ENCODE measurements at places on chromosomes 13 and 19.
A peak's percentile ranks its signal among the peaks of the same experiment; 100 is the strongest.

DNA sequence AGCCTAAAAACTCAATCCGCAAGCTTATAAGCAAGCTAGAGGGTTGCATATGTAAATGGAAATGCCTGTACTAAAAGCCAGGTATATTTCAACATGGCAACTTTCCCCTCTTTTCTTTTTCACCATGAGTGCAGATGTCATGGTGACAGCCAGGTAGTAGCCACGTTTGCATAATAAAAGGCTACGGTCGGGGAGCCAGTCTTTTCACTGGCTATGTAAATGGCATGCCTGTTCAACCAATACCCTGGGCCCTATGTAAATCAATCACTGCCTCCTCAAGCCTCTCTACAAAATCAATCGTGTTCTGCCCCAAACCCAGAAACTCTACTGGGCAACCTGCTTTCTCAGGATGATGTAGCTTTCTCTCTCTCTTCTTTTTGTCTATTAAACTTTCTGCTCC lies 87.4 kb downstream of the ZNF100 start:
- DNase-seq = no peak

- DNase-seq = no peak
Measured at GRCh38 chr19:4660181-4660791, 9.9 kb downstream of the MYDGF start.

DNA sequence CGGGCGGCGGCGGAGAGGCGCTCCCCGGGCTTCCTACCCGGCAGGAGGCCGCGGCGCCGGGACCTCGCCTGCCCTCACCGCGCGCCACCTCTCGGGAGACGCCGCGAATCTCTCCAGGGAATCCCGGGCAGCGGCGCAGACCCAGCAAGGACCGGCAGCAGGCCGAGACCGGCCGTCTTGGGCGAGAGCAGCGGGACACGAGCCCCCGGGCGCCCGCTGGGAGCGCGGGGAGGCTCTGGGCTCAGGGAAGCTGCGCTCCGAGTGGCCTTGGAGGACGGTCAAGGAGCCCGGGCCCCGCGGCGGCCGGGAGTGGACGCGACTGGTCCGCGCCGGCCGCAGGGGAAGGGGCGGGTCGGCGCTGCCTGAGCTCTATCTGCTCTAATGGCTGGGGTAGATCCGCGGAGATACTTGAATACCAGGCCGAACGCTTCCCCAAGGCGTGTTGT lies 14.7 kb downstream of the CDX2 start:
- DNase-seq = no peak

DNA sequence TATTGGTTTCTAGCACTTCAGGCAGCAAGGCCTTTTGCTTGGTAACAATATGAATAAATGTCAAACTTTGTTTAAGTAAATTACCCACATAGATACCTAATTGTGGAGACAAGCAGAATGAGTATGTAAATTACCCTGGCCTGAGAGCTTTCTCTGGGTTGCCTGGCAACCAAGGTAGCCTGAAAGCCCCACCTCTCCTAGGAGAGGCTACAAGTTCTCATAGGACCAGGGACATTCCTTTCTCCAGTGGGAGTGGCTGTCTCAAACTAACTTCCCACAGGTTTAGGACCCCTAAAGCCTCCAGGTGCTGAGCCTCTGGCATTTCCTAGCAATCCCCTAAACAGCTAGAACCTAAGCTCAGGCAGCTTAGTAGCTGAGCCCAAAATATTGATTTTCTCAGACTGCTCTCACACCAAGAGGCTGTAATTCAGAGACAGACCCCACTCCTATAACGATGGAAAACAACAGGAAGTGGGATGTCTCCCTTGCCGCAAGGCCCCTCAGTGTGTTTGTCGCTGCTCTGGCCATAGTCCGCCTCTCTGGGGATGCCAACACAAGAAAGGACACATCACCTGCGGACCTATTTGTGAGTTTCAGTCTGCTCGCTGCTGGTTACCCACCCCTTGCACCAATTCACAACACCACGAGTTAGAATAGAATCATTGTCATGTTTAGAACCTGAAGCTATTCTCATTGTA lies 207.3 kb downstream of the DLEU7 start:
- DNase-seq = no peak

DNA sequence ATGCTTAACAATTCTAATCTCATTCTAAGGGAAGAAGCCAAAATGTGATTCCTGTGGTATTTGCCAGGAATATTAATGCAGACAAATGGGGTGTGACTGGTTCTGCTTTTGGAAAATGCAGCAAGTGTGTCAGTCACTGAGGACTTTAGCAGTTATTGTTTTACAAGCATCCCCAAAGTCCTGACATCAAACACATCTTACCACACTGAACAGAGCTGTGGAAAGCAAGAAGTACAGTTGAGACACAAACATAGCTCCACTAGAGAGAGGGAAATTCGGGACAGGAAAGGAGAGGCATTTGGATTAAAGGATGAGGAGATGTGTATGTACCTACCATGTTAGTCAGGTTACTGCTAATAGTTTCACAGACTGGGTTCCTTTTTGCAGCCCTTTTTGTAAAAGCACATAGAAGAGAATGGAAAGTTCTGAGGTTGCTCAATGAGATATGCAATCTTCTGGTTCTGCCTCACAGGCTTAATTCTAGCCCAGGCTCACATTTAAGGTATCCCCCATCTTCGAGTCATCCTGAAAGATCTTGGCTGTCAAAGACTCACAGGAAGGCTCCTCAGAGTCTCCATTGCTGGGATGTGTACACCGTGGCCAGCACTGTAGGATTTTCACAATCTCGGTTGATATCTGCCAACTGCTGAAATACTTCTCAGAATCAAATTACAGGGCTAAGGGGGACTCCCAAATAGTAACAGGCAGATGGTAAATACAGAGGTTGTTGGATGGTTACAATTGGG lies 316.6 kb downstream of the DNAJC15 start:
- no peak for DNase-seq

GRCh38 chr13:62014299-62014698 lies 598.6 kb upstream of the PCDH20 start:
- no peak for DNase-seq

GRCh38 chr13:24624801-24625231 lies 55.4 kb upstream of the ATP12A start:
- DNase-seq = no peak

GRCh38 chr19:35216833-35217648 lies 11.5 kb downstream of the FAM187B start:
- peak; percentile 24 for DNase-seq

GRCh38 chr13:28582225-28582891 lies 76.6 kb upstream of the POMP start:
- DNase-seq = no peak

DNA sequence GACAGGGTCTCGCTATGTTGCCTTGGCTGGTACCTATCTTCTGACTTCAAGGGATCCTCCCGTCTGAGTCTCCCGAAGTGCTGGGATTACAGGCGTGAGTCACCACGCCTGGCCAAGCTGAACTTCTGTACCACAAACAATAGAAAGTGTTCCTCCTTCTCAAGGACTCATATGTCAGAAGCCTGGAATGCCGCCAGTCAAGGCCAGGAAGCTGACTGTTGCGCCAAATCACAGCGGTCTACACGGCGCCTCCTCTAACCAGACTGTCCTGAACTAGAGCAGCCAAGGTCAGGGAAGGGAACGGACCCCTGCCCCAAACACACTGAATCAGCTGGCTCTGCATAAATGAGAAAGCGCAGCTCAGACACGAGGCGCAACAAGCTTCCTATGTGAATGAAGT lies 14.6 kb downstream of the RAB20 start:
- no peak for DNase-seq

DNA sequence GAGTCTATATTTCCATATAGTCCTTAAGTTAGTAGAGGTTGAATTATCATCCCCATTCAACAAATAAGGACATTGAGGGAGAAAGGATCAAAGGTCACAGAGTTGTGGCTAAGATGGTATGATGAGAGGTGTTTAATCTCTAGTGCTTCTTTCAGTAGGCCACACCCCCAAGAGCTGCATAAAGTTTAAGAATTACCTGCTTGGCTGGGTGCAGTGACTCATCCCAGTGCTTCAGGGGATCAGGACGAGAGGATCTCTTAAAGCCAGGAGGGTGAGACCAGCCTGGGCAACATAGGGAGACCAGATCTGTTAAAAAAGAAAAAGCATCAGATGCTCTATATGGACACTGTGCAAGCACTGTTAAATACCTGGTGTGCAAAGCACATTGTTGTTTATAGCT lies 560.0 kb upstream of the KLHL1 start:
- no peak for DNase-seq

DNA sequence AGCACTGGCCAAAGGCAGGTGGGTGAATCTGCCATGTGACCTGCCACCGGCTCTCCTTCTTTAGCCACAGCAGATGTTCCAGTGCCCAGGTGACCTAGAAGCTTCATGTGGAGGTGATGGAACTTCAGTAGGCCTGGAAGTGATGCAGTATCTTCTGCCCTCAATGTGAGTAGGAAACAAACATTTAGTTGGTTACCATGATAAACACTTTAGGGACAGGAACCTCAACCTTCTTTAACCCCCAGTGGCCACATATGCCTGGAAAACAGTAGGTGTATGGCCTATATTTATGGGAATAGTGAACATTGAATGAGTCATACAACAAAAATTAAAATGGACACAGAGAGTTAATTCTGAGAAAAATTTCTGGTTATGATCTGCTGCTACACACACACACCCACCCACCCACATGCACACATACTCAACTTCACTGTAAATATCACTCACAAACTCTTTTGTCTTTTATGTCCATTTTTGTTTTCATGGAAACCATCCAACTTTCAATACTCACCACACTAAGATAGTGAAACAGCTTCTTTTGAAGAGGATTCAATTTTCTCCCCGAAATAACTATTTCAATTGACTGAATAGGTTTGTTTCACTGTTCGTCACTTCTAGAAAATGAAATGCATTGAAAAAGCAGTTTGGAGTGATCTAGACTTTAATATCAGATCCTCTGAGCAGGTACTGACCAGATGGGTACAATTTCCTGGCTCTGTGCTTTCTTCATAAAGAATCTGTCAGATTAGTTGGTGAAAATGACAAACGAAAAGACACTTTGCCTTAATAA lies 97.3 kb downstream of the STARD13 start:
- DNase-seq = no peak

- no peak for DNase-seq
Measured at GRCh38 chr13:112060282-112060830, 6.6 kb upstream of the SOX1 start.

GRCh38 chr13:50197705-50198104 lies 182.5 kb downstream of the KCNRG start:
- no peak for DNase-seq

GRCh38 chr13:33483471-33483870 lies 197.9 kb upstream of the STARD13 start:
- DNase-seq = no peak

DNA sequence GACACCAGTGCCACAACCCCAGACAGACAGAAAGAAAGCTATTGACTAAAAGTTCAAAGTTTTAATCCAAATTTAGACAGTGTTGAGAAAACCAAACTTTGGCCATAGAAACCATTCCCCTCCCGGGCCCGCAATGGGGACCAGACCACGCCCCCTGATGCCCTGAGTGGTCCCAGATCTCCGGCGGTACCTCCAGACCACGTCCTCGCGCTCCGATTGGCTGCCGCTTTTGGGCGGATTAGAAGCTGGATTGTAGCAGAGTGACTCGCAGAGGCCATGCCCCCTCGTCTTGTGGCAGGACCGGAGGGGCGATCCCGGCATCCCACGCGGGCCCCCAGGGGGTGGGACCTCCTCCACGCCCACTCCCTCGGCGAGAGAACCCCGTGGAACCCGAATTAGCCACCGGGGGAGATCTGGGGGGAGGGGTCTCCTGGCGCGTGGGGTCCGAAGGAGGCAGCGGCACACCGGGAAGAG lies 797 bp upstream of the HSD17B14 start:
- DNase-seq = peak; percentile 67

GRCh38 chr13:67232384-67232783 lies 2.2 kb upstream of the PCDH9 start:
- no peak for DNase-seq

GRCh38 chr19:5024282-5024681 lies 55.4 kb downstream of the KDM4B start:
- no peak for DNase-seq

DNA sequence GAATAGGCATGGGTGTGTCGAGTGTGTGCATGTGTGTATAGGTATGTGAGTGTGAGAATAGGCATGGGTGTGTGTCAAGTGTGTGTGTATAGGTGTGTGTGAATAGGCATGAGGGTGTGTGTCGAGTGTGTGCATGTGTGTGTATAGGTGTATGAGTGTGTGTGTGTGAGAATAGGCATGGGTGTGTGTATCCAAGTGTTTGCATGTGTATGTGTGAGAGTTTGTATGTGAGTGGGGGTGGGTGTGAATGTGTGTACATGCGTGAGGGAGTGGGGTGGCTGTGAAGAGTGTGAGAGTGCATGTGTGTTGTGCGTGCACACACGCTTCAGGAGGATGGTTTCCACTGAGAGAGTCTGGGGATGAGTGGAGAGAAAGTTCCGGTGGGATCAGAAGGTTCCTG lies 13.5 kb downstream of the EVI5L start:
- DNase-seq = no peak

DNA sequence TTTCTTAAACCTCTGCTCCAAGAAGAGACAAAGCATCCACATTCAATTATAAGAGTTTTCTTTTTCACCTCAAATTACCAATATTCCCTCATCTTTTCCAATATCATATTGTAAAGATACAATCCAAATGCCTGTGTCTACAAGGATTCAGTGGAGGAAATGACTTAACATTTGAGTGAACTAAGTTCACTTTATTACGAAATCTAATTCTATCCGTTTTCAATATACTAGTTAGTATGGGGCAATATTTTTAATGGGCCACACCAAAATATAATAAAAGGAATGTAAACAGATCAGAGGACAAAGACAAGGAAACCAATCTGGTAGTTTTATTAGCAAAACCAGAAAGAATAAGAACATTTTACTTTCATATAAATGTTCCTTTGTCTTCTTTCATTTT lies 136.0 kb downstream of the DCLK1 start:
- no peak for DNase-seq

GRCh38 chr19:49679771-49680413 lies 2.8 kb downstream of the PRMT1 start:
- no peak for DNase-seq

GRCh38 chr19:35732540-35733179 lies 9.6 kb downstream of the IGFLR1 start:
- no peak for DNase-seq

DNA sequence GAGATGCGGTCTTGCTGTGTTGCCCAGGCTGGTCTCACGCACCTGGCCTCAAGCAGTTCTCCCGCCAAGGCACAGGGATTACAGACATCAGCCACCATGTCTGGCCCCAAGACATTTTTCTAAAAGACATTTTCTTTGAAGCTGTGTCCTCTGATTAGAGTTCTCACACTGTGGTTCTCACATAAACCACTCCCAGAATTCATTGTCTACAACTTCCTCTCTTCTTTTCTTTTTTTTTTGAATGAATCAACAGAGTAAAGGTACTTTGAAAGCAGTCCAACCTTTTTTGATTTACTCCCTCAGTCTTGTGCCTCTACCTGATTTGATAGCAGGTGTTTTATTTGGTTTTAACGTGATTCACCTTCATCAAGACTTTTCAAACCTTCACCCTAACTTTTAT lies 14.3 kb upstream of the SHD start:
- no peak for DNase-seq

GRCh38 chr13:31970231-31970930 lies 61.2 kb upstream of the FRY start:
- no peak for DNase-seq

GRCh38 chr19:48255376-48256303 lies at the start of gene CARD8:
CARD8 (minus strand) TSS chr19:48255912; CDS start chr19:48241020, 14,892 bp downstream.
- peak; percentile 61 for DNase-seq

- no peak for DNase-seq
Measured at GRCh38 chr13:79385694-79386093, 20.4 kb downstream of the RBM26 start.

- DNase-seq = no peak
Measured at GRCh38 chr19:10521461-10522171, 4.4 kb upstream of the S1PR5 start.

- DNase-seq = no peak
Measured at GRCh38 chr13:98598043-98598442, 21.1 kb upstream of the STK24 start.
